ENCODE measurements at places on chromosomes 3 and 15. TPM values are rescaled to one million over a fixed set of nuclear protein-coding genes. Genes with fewer than 3 reads are reported as not detected.

GRCh38 chr3:81443457-81443782 lies 318.0 kb downstream of the GBE1 start:
- no peak for DNase-seq

- no peak for DNase-seq
Measured at GRCh38 chr3:71563827-71564226, 19.7 kb downstream of the FOXP1 start.

Gene SLC12A8
- 3.0 TPM for total RNA-seq

Gene GP5
- 0.14 TPM for total RNA-seq

Gene SLC12A1
- total RNA-seq, result 0.85 TPM

DNA sequence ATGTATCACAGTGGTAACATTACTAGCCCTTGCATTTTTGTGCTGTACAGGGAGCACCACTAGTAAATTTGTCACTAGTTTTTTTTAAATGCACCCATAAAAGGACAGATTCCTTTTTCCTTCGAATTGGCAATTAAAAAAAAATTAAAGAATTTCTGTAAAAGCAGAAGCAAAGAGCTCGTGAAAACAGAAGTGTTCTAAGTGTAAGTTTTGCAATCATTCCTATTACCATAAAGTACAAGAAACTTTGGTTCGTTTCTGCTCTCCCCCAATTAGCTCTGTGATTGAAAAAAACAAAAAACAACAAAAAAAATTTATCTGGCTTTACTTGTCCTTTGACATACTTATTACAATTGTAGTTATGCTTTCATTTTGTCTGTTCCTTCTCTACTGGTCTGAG lies 5.3 kb downstream of the SERP1 start:
- no peak for DNase-seq

DNA sequence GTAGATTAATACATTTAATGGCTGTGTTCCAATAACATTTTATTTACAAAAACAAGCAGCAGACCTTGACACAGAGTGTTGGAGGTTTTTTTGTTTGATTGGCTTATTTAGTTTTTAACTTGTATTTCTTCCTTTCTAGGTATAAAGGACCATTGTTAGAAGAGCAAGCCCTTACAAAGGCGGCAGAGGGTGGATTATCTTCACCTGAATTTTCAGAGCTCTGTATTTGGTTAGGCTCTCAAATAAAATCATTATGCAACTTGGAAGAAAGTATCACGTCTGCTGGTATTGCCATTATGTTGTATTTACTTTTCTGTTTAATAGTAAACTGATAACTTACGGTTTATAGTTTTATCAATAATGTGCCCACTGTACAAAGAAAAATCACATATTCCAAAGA lies 10.0 kb downstream of the FAM98B start:
- no peak for DNase-seq

Gene TMEM266
- not detected for total RNA-seq

- DNase-seq, result no peak
Measured at GRCh38 chr3:127135241-127136023, 57.5 kb upstream of the PRR23E start.

Gene C3orf20
- not detected for total RNA-seq

DNA sequence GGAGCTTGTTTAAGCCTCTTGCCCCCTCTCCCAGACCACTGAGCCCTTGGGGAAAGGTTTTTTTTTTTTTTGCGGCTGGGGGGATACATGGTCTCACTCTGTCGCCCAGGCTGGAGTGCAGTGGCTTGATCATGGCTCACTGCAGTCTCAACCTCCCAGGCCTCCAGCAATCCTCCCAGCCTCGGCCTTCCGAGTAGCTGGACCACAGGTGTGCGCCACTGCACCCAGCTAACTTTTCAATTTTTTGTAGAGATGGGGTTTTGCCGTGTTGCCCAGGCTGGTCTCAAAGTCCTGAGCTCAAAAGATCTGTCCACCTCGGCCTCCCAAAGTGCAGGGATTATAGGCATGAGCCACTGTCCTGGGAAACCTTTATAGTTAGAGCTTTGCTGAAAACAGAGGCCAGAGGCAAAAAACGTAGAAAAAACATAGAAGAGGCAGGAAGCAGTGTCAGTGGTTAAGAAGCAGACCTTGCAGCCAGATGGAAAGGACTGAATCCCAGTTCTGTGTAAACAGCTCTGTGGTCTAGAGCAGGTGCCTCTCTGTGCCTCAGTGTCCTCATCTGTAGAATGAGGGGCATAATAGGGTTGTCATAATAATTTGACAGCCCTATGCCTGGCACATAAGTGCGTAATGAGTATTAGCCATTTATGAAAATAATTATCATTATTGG lies 33.1 kb downstream of the CMTM7 start:
- DNase-seq, result no peak

GRCh38 chr3:12948891-12949711 lies 107.7 kb upstream of the RPL32 start:
- no peak for DNase-seq

- no peak for DNase-seq
Measured at GRCh38 chr15:72858205-72858604, 74.6 kb upstream of the ADPGK start.

GRCh38 chr3:50154476-50154839 lies 666 bp upstream of the SEMA3F start:
- DNase-seq, result no peak

Gene RPSA
- total RNA-seq, result 429 TPM

DNA sequence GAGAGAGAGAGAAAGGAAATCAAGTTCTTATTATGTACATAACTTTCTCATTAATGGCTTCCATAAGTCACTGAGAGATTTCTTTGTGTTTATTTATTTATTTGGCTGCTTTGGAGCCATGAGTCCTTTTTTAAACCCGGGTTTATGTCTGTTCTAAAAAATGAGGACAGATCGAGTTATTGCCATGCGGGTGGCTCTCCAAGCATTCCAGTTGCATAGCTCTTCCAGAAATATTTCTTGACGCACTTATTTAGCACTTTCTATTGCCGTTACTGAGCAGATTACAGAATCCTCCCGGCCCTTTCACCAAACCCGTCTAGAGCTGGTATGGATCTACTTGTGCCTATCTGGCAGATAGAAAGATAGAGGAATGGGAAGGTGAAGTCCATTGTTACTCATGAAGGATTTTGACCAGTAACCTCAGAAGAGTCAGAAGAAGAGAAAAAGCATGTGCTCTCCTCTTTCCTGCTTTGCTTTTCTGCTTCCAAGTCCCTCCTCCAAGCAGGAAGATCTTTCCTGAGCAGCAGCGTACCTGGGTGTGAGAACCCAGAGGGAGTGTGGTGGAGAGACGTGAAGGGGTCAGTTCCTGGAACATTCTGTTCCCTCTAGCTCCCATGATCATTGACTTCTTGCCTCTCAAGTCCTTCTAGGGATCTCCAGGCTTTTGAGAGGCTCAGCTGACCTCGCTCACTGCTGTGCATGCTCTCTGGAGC lies 112.8 kb downstream of the LPP start:
- DNase-seq, result no peak

DNA sequence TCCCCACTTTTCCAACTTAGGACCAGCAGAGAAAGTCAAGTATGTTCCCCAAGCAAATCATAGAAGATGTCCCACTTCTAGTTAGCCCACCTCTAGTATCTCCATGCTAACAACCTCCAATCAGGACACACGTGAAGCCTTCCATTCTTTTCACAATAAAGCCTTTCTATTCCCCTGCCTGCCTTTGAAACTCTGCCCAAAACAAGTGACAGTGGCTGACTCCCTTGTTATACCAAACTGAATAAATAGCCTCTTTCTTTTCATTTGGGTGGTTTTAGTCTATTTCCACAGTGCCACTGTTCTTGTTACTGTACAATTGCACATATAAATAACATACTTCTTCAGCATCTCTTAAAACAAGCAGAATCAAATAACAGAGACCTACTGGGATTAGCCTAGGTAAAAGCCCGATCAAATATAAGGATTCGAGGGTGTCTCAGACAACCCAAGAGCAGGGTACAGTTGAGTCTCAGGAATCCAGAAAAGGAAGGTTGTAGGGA lies 118.0 kb upstream of the NPHP3 start:
- no peak for DNase-seq

Gene LRRC3B
- total RNA-seq, result not detected

DNA sequence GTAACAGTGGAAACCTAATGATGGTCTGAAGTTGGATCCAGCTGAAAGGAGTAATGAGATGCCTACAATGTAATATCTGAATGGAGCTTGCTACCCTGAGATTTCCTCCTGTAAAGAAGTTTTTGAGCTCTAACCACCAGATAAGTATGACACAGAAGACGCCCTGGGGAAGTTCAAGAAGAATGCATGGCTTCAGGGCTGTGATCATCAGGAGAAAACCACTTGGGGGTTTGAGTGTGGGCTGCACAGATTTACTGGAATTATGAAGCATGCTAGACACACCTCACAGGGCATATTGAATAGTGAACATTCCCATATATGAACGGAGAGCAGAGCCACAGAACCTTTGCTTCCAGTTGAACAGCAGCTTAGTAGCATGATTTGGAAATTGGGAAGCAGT lies 10.6 kb upstream of the CCDC80 start:
- DNase-seq, result no peak

Gene RNU6-1
- total RNA-seq, result not detected

- no peak for DNase-seq
Measured at GRCh38 chr15:101052681-101053121, 133.5 kb downstream of the LRRK1 start.

DNA sequence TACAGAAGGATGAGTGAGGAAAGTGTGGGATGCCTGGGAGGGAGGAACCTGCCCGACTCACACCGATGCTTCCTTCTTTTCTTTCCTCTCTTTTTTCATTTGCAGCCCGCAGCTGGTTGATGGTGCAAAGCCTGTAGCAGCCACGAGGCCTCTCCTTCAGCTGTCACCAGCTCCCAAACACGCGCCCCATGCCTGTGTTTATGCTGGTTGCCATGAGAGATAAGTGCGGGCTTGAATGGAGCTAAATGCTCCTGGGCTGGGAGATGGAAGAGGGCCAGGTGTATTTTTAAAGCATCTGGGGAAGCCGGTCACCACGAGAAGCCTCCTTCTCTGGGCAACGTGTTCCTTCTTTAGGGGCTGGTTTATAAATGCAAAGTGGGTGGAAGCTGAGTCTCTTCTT lies 9.3 kb downstream of the COLQ start:
- DNase-seq, result peak; percentile 22

Gene SLCO2A1
- 115 TPM for total RNA-seq

Gene NDUFB4
- 62.3 TPM for total RNA-seq

DNA sequence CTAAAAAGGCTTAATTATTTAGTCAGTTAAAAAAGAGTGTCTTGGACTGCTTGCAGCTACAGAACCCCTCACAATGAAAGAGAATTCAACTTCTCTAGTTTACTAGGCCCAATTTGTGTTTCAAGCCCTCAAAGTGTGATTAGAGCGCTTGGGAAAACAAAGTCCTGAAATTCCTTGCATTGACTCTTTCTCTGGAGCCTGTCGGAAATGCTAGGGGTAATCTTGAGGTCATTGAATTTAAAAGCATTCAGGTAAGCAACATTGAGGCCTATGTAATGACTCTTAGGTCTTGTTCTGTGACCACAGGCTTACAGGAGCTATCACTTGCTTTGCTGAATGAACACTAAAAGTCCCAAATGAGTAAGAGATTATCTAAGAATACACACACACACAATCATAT lies 186.0 kb downstream of the NLGN1 start:
- no peak for DNase-seq

DNA sequence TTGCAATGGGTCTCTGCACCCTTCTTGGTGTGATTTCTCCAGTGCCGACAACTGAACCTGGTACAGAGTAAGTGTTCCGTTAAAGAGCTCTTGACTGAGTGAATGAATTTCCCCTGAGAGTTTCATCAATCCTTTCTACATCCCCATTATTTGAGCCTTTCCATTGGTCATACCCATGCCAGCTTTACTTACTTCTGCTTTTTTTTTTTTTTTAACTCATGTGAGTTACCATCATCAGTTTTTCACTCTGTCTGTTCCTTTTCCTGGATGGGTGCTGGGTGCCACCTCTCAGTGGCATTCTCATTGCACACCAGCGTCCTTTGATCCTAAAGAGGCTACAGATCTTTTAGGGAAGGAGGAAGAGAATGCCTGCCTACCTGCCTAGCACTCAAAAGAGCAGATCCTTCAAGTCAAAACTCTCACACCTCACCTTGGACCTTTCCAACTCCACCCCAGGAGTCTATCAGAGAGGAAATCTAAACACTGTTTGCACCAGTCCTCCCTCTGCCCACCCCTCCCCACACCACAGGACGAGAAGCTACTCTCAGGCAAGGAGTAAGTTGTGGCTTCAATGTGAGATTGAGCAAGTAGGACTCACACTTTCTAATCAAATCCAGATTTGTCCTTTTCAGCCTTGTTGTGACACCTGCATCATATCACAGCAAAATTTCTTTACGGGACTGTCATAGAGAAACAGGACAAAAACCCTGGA lies 13.1 kb upstream of the USP3 start:
- no peak for DNase-seq

GRCh38 chr3:184781801-184782200 lies 30.2 kb upstream of the VPS8 start:
- DNase-seq, result no peak

- no peak for DNase-seq
Measured at GRCh38 chr15:88002706-88003105, 253.8 kb downstream of the NTRK3 start.

DNA sequence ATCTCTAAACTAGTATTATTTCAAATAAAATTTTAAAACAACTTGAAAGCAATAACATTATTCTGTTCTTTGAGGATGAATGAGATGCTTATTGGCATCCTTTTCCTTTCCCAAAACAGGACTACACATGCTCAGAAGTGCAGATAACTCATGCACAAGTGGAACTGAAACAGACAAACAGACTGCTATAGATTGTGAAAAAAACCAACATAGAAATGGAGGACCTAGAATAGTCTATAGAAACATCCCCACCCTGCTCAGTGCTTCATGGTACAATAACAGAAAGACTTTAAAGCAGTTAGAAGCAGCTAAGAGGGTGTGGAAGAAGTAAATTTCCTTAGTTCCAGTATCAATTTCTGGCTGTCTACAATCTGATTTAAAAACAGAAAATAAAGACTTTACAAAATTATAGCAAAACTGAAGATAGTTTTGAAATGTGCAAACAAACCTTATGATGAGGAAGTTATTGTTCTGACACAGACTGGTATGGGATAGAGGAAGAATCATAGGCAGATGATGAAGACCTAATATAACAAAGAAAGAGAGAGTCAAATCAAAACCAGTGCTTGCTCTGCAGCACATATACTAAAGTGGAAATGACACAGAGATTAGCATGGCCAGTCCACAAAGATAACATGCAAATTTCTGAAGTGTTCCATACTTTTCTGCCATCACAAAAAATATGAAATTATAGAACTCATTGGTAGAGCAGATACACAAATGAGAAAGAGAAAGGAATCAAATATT lies 1025.4 kb downstream of the SQOR start:
- DNase-seq, result no peak

DNA sequence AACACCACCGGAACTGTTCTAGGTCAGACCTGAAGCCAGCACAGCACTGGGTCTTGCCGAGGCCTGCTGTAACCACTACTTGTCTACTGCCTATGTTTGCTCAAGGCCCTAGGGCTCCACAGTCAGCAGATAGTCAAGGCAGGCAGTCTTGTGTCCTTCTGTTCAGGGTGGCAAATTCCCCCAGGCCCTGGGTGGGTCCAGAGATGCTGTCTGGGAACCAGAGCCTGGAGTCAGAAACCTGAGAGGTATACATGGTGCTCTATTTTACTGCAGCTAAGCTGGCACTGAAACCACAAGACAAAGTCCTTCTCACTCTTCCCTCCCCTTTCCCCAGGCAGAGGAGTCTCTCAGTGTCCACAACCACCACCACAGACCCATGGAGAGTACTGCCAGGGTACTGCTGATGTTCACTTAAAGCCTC lies 89.9 kb downstream of the BBX start:
- DNase-seq, result no peak

Gene NTRK3
- 84.9 TPM for total RNA-seq

Gene DCBLD2
- 33.8 TPM for total RNA-seq
